Activated naive CD8-positive, alpha-beta T cell treated with anti-CD3 and anti-CD28 coated beads, Interleukin-2, amount 10 ng/mL, durations not matched to agents 7 days and 5 days (primary cell): ENCODE measurements at places on chromosomes 4 and X.

DNA sequence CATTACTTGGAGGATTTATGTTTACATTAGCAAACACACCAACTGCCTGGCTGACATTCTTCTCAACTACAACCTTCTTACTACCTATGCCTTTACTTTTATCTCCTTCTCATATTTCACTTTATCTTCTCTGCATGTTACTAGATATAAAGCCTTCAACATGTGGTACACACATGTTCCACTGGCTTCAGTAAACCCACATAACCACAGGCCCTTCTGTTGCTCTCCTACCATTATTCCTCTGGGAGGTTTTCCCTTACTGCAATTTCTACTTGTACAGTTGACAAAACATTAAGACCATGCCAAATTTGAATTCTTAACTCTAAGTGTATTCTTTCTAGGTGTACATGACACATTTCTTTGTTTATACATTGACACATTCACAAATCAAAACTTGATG is 133.1 kb downstream of the ARAP2 start:
- no peak for DNase-seq

DNA sequence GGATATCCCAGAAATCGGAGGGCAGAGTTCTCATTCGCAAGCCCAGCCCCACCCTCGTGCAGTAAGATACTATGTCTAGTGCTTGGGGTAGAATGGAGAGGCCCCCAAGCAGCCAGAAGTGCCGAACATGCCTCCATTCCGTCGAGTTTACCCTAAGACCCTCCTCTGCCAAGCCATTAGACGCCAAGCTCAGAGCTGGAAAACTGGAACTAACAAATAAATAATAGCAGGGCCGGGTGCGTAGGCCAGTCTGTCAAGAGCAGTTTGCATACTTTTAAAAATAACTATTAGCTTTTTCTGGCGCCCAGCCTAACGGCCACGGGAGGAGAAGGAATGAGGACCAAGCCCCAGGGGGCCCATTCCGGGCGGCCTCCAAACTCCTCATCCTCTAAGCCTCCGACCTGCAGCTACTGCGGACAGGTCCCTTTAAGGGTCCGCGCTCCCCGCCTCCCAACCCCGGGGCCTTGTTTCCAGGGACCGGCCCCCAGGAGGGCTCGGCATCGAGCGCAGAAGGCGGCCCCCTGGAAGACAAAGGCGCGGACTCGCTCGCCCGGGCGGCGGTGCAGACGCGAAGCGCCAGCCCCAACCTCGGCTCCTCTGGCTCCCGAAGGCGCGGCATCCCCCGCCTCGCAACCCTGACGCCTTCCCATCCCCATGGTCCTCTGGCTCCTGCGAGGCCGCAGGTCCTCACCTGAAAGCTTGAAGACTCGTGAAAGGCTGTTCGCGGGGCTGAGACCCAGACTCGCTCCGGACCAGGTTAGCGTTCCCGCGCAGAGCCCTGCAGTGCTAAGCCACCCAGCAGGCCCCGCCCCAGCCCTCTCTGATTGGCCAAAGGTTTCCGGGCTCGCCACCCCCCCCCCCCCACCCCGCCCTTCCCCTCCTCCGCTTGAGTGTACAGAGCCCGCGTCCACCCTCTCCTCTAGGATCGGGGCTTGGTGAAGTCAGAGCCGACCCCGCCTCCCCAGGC is at the start of gene TMSB15A:
Gene TMSB15A, minus strand, starts transcription at position 765 of the 967 bp plus-strand sequence.
- peak; percentile 62 for DNase-seq

DNA sequence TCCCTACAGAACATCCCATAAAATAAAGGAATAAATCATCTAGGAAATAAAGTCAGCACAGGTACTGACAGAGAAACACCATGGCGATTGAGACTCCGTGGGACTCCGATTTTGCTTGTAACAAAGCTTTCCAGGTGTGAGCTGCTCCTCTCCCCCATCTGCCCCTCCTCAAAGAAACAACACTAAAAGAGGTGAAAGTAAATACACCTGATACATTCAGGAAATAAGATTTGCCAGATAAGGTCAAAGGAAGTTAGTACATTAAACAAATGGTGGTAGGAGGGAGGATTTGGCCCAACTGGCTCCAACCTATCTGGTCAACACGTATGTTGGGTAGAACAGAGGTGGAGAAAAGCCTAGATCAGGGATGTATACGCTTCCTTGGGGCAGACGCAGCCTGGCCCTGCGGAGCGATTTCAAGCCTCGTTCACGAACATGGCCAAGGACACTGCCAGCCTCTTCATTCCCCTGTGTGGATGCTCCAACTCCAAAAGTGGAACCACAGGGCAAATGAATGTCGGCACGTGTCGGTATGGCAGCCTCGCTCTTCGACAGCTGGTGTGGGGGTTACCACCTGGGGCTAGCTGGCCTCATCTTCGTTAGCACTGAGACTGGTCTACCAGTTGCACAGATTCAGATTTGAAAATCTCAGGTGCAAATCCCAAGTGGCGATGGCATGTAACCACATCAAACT is 162.5 kb downstream of the AFAP1 start:
- DNase-seq: no peak

DNA sequence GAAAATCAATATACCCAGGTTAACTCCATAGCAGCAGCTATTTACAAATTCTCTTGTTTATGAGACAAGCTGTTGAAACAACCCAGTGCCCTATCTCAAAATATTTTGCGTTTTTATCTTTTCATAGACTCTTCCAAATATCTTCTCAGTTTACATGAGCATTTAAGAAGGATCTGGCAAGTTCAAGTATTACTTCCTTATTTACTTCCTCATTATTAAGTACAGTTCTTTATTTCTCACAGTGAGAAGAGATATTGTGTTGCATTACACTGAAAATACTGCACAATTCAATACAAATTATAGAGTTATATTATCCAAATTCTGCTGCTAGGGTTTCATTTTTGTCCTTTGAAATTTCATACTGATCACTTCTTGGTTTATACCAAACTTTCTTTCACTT is 43.6 kb upstream of the UCP1 start:
- DNase-seq: no peak

DNA sequence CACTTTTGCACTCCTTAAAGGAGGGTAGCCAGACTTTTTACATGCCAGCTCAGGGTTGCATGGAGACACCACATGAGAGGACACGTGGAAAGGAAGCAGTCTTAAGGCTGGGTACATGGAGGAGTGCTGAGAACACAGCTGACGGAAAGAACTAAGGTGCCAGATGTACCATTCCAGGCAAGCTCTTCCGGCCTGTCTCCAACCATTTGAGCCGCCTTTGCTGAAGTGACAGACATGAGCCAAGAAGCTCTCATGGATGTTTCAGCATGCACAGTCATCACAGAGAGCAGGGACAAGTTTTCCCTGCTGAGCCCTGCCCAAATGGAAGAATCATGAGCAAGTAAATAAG is 83.4 kb upstream of the BMP2K start:
- no peak for DNase-seq

DNA sequence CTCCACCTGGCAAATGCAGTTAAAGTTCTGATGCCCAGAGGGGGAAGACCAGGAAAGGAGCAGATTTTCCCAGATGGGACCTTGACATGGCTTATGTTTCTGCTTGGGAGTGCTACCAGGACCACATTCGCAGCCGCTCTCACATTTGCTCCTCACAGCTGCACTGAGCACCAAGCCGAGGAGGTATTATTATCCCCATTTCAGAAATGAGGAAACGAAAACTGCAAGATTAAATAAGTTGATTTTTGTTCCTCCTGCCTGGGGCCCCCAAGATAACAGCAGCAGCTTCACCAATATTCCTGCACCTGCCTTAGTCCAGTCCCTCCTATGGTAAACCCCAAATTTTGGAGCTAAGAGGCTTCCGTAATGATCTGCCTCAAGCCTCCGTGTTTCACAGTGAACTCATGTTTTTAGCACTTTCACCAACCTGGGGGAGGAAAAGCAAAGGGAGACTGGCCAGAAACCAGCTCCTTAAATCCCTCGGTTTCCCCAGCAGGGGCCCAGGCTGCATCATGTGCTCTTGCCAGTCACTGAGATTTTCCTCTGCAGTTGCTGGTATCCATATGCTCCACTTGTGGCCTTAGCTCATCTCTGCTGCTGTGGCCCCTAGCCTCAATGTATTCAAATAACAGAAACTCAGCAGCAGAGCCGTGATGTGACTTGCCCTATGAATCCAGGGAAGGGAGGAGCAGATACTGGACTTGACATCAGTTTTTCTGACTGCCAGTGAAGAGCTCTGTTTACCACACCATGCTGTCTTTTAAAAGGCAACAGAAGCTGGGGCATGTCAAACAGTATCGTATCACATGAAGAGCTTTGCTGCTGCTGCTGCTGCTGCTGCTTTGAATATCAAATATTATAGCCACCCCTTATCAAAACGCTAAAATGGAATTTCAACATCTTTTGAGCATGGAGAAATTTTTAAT is 95.5 kb upstream of the KLHL13 start:
- no peak for DNase-seq

- no peak for DNase-seq
These were observed 2.8 kb downstream of the VEGFC start for GRCh38 chr4:176789955-176790354.
